ENCODE measurements at places on chromosomes 4 and X.

DNA sequence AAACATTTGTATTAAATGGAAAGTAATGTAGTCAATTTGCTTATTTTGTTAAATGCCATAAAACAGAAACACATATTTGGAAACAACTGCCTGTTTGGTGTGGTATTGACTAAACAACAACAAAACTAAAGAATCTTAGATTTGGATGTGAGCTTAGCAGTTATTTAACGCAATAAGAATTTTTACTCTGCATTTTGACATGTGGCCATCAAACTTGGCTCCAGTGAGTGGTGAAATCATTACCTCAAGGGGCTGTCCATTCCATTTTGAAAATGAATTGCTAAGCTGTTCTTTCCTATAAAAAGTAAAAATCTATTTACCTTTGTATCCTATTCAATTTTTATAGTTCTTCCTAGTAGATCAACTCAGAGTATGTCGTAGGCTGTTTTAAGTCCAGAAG lies 84.2 kb downstream of the DKK2 start:
- no peak for DNase-seq

DNA sequence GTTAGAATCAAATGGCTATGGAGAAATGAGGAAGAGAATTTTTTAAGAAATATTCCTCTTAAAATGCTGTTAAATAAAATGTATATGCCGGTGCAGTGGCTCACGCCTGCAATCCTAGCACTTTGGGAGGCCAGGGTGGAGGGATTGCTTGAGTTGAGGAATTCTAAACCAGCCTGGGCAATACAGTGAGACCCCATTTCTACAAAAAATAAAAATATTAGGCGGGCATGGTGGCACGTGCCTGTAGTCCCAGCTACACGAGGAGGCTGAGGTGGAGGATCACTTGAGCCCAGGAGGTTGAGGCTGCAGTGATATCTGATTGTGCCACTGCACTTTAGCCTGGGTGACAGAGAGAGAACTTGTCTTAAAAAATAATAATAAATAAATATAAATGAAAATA lies 7.9 kb upstream of the FUNDC1 start:
- no peak for DNase-seq

GRCh38 chr4:101153653-101154052 lies 193.7 kb downstream of the PPP3CA start:
- DNase-seq = peak; percentile 31

- DNase-seq = no peak
Measured at GRCh38 chrX:1170243-1170642, 42.2 kb downstream of the CRLF2 start.

GRCh38 chr4:32010221-32010620 lies 1290.1 kb downstream of the PCDH7 start:
- no peak for DNase-seq

DNA sequence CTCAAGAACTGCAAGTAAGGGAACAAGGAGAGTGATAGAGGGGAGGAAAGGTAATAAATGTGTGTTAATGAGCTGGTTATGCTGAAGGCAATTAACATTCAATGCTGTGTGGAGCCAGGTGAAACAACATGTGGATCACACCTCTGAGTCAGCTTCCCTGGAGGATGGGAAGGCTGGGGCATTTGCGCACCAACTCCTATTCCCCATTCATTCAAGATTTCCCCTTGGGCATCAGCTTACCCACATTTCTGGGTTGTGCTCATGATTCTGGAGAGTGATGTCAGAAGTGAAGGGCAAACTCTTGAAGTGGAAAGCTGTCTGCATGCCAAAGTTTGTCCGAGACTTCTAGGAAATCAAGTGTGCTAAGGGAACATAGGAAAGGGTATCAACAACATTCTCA lies 461.4 kb downstream of the MID1IP1 start:
- DNase-seq = no peak

DNA sequence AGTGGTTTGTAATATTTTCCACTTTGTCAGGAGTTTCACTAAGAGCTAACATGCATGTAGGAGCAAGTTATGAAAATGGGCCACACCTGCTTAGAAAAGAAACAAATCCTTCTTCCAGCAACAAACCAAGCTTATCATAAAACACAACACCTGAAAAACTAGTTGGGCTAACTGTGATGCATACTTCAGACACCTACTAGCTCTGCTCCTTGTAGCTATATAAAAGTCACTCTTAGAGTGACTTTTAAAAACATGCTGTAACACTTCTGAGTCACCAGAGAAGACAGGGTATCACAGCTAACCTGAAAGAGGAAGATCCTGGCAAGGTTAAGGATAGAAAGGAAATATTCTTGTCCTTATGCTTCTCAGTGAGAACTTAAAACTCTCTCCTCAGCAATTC lies 3.6 kb upstream of the SLAIN2 start:
- no peak for DNase-seq

DNA sequence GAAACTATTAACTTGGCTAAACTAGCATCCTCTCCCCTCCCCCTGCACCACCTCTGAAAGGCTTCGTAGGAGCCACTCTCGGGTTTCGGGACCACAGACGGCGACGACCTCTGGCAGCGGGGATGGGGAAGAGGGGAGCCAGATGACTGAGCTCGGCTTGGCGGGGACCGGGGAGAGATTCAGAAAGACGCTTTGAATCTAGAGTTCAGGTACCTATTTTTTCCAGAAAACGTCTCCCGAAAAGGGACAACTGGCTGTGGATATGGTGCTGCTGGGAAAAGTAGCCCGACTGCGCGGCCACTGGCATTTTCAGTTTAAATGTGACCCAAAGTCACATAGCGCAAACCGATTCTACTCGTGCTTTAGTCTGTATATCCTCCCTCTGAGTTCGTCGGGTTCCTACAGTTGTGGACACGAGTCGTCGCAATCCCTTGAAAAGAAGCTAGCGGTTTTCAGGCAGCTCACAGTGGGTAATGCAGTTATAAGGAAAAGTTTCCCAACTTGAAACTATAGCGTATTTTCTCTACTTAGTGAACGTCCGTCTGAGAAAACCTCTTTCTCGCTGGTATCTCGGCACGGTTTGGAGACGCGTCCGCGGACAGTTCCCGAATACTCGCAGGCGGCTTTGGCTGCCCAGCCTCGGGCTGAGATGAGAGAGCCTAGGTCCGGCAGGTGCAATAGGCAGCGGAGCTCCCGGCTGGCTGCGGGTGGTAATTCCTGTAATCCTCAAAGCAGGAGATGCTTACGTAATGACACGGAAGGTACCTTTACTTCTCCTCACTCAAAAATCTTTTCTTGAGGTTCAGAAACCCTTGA lies 1.3 kb downstream of the PARM1 start:
- peak; percentile 38 for DNase-seq

GRCh38 chrX:129632443-129632842 lies 22.3 kb downstream of the APLN start:
- DNase-seq = no peak

- DNase-seq = no peak
Measured at GRCh38 chr4:47462799-47463234, 685 bp downstream of the COMMD8 start.

DNA sequence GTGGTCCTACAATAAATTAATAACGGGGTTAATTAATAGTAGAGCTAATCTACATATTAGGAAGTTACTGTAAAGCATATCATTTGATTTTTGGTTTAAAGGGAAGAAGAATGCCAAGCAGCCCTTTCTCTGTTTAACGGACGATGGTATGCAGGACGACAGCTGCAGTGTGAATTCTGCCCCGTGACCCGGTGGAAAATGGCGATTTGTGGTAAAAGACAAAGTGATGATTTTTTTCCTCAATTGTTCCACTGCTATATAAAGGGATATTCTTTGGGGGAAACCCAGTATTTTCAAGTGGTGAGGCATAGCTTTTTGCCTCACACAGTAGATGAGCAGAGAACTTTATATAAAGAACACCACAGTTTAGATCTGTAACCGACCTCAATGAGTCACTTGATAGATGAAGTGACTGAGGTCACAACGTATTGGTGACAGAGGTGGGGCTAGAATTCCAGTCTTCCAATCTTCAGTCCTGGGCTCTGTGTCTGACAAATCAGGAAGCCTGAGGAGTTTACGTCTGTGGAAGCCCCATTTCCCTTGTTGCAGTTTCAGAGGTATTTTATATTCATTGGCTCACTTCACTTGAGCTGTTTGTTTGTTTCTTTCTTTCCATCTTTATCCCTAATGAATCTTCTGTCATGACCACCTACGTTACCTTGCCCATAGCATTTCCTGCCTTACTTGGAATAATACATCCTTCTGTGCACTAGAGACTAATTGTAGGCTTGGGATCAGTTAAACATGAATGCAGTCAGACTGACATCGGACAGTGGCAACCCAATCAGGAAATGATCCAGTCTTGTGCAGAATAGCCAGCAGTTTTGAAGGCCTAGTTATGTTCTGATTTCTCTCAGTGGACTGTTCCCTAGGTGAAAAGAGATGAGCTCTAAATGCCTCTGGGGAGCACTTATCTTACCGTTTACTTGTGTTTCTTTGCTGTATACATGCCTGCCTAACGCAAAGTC lies 30.1 kb downstream of the ZRSR2 start:
- DNase-seq = no peak

GRCh38 chr4:71262161-71262560 lies 76.7 kb upstream of the SLC4A4 start:
- DNase-seq = no peak

GRCh38 chrX:19544693-19545305 lies 29.5 kb upstream of the MAP3K15 start:
- peak; percentile 37 for DNase-seq

DNA sequence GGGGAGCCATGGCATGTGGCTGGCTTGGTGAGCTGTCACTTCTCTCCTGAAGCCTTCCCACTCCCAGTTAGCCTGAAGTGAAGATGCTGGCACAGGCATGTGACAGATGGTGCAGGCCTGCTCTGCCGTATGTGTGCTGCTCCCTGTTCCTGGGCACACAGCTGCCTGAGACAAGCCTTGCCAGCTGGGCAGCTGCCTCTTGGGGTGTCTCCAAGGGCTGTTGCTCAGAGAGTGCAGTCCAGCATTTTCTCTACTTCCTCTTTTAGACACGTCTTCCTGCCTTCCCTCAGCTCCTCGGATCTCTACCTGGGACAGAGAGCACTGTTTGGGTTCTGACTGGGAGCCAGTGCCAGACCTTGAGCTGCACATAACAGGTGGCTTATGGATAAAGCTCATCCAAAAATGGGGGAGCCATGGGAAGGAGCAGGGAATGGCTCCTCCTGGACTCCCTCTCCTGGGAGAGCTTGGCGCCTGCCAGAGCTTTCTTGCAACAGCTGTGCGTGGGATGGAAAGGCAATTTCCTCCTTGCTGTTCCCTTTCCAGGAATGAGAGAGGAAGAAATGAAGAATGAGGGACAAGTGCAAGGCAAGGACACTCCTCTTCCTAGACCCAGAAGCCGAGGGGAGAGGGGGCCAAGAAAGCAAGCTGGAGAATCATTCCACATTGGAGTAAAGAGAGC lies 132.9 kb downstream of the MSL3 start:
- no peak for DNase-seq

DNA sequence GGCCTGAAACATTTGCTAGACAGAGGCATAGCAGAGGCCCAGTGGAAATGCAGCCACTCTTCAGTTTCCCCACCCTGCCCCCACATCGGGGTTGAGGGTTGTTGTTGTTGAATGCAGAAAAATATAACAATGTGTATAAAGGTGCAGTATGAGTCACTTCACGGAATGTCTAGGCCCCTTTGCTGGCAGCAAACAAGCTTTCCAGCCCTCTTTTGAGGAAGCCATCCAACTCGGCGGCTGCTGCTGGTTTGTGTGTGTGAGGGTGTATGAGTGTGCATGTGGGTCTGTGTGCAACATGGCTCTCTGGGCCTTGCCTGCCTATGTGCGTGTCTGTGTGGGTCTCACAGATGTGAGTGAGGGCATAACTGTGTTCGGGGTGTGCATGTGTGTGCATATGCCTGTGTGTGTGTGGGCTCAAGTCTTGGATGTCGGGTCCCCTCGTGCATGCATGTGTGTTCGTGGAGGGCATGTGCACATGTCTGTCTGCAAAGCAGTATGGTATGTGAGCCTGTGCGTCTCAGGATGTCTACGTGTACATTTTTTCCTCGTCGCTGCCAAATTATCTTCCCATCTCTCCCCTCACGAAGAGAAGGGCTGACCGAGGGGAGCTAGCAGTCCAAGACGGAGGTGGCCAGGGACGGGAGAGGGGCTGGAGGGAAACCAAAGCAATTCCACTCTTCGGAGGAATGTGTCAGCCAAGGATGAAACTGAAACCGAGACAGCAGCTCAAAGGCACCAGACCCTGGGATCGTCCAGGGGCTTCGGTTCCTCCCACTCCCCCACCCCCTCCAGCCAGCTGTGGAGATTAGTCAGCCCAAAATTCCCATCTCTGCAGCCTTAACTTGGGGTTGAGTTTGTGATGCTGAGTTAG lies 8.4 kb upstream of the ELF4 start:
- no peak for DNase-seq

GRCh38 chrX:1601768-1602085 lies 10.3 kb downstream of the AKAP17A start:
- no peak for DNase-seq

GRCh38 chrX:103276581-103277002 lies at the start of gene TCEAL5:
TSS of gene TCEAL5 (minus strand) at chrX:103276750. CDS start at chrX:103274563, 2,187 bp downstream.
- peak; percentile 78 for DNase-seq

GRCh38 chr4:25088093-25088952 lies 57.6 kb upstream of the LGI2 start:
- no peak for DNase-seq

- no peak for DNase-seq
Measured at GRCh38 chr4:43242606-43243005, 350.1 kb downstream of the GRXCR1 start.

- no peak for DNase-seq
Measured at GRCh38 chrX:32268207-32268606, 943.1 kb downstream of the DMD start.

DNA sequence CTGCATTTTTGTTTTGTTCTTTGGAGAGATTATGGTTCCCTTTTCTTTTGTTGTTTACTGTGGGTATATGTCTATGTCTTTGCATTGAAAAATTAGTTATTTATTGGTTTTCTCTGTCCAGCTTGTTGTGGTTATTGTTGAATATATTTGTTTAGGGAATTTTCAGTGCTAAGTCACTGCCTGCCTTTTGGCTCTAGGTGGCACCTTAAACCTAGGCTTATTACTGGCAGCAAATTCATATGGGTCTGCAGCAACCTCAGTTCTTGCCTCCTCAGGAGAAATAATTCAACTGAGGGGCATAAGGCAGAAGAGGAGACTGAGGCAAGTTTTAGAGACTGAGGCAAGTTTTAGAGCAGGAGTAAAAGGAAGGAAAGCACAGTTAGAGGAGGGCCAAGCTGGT lies 1157.3 kb upstream of the AGA start:
- DNase-seq = peak; percentile 1

GRCh38 chr4:153512162-153512852 lies 46.1 kb downstream of the TMEM131L start:
- DNase-seq = no peak

DNA sequence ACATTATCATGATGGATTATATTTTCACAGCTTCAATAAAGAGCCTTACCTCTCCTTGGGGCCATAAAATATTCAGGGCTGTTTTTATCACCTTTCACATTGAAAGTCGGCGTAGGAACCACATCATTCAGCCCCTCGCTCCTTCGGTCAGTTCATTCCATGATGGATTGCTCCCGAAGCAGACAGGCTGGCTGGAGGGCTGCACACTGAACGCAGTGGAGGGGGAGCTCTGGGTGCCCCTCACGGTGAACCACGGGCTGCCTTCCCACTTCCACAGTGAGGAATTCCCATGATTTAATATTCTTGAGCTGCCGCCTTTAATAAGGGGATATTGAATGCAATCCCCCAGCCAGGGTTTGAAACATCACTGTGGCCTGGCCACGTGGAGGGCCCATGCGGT lies 16.0 kb downstream of the PPP2R2C start:
- no peak for DNase-seq

Measured in NCI-H2081 (cell line).